ENCODE measurements at places on chromosomes 3 and 15. TPM values are rescaled to one million over a fixed set of nuclear protein-coding genes. Genes with fewer than 3 reads are reported as not detected.

- DNase-seq = no peak
These were observed 503.3 kb upstream of the CFAP20DC start for GRCh38 chr3:59553076-59553475.

DNA sequence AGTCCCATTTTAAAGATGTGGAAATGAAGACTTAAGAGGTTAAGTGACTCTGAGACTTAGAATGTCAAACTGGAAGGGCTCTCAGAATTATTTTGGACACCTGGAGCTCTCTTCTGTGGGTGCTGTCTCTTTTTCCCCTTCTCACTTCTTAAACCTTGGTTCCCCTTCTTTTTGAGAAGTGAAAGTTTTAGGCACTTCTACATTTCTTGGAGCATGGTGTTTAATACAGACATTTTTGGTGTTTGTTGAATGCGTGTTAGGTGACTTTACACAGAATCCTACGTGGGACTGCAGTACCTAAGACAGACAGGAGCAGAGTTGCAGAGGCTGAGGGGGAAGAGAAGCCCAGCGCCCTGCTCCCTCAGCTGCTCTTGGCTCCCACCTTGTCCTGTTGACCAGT, 133.3 kb downstream of the MDFIC2 start:
- no peak for DNase-seq

GRCh38 chr15:62324382-62324781, 159.3 kb upstream of the C2CD4B start:
- no peak for DNase-seq

- no peak for DNase-seq
These were observed 138.9 kb upstream of the RARB start for GRCh38 chr3:25289156-25289555.

Gene CALML4
- 1.5 TPM for total RNA-seq

Gene TLR9
- total RNA-seq = not detected
